NCI-H2107 (cell line): ENCODE measurements at places on chromosomes 5 and 9.
A peak's percentile ranks its signal among the peaks of the same experiment; 100 is the strongest.

DNA sequence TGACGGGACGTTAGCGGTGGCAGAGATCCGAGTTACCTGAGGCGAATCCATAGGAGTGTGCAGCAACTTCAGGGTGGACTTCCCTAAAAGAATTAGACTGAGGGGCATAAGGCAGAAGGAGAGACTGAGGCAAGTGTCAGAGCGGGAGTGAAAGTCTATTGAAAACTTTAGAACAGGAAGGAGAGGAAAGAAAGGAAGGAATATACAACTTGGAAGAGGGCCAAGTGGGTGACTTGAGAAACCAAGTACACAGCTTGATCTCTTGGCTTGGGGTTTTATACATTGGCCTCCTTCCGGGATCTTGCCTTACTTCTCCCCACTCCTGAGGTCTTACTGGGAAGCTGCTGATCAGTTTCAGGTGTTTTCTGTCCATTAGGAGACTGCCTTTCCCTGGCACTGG, 84.9 kb downstream of the SNX18 start:
- no peak for DNase-seq

- DNase-seq, result no peak
Measured at GRCh38 chr9:84919440-84919839, 249.9 kb downstream of the NTRK2 start.

GRCh38 chr5:171845857-171846256, 60.2 kb downstream of the SMIM23 start:
- DNase-seq, result no peak

- DNase-seq, result peak; percentile 8
Measured at GRCh38 chr9:8895861-8896224, 1096.3 kb upstream of the DMAC1 start.

- DNase-seq, result no peak
Measured at GRCh38 chr5:155616779-155617392, 603.3 kb downstream of the KIF4B start.

GRCh38 chr9:98101868-98102273, 17.2 kb downstream of the TRIM14 start:
- DNase-seq, result peak; percentile 68

GRCh38 chr5:163453705-163454104, 6.2 kb downstream of the NUDCD2 start:
- DNase-seq, result no peak

DNA sequence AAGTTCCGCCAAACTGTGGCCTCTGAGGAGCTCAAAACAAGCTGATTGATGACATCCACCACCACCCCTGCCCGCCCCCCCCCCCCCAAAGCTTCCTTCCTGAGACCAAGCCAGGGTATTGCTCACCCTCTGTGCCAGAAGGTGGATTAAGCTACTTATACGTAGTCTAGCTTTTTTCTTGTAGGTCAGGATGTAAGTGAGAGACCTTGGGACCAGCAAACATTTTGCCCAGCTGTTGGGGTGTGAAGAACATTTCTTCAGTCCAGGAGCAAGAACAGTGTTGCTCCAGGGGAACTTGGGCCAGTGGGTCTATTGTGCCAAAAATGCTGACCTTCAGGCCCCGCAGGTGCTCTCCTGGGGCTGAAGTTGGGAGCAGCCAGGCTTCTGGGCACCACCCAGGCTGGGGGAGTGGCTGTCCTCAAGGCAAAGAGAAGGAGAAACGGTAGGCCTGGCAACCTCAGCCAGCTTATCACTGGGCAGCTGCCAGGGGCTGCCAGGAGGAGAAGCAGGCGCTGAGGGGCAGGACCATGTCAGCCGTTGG, 18.0 kb downstream of the NEURL1B start:
- no peak for DNase-seq

GRCh38 chr5:126004636-126005035, 418.6 kb upstream of the GRAMD2B start:
- no peak for DNase-seq

GRCh38 chr9:104429031-104429546, 75.0 kb upstream of the OR13F1 start:
- no peak for DNase-seq

GRCh38 chr5:181071257-181071656, 31.2 kb downstream of the BTNL9 start:
- DNase-seq, result no peak

GRCh38 chr9:108780942-108781734, 74.6 kb downstream of the ACTL7B start:
- no peak for DNase-seq

- no peak for DNase-seq
Measured at GRCh38 chr5:177185993-177186392, 52.4 kb downstream of the NSD1 start.

DNA sequence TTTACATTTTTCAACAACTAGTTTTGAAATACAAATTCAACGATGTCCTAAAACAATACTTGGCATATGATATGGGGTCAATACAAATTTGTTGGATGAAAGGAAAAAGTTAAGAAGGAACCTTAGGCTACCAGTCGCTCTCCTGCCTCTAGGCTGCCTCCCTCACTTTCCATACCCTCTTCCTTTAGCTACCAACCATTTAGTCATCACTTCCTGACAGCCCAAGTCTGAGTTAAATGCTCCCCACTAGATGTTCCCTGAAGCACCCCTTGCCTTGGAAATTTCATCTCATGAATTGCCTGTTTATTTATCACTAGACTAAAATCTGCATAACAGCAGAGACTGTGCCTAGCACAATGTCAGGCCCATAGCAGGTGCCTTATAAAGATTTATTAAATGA, 2.7 kb upstream of the LARS1 start:
- DNase-seq, result no peak

- no peak for DNase-seq
Measured at GRCh38 chr5:96157077-96157780, 195.6 kb upstream of the ELL2 start.

DNA sequence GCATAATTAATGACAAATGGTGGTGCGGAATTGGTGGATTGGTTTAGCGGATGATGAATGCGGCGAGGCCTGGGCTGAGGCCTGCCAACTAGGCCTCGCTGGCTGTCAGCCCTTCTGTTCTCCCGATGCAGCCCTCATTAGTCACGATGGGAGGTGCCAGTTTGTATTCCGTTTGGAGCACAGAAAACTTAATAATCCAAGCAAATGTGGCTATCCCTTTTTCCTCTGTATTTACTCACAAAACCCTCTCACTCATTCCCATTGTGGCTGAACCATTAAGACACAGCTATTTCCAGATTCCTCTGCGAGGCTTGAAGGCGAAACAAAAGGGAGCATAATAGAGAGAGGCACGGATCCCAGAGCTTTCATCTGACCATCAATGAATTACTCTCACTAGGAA, 114.3 kb downstream of the MVB12B start:
- no peak for DNase-seq

- DNase-seq, result no peak
Measured at GRCh38 chr5:167217097-167217743, 1074.2 kb upstream of the WWC1 start.

DNA sequence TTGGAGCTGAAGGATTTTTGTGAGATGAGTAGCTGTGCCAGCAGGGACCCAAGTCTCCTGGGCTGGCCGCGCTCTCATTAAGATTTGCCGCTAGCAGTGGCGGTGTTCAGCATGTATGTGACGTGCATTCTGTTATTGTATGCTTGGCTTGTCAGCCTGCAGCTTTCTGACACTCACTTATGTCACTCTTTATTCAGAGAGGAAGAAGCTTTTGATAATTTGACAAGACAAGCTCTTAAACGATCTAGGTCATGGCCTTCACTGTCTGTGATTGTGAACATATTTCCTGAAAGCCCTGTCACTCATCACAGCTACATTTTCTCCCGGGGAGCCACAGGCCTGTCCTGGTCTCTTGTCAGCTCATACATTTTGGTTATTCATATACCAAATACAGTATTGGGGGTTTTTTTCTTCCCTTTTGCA, 98.2 kb upstream of the GRHPR start:
- peak; percentile 37 for DNase-seq

DNA sequence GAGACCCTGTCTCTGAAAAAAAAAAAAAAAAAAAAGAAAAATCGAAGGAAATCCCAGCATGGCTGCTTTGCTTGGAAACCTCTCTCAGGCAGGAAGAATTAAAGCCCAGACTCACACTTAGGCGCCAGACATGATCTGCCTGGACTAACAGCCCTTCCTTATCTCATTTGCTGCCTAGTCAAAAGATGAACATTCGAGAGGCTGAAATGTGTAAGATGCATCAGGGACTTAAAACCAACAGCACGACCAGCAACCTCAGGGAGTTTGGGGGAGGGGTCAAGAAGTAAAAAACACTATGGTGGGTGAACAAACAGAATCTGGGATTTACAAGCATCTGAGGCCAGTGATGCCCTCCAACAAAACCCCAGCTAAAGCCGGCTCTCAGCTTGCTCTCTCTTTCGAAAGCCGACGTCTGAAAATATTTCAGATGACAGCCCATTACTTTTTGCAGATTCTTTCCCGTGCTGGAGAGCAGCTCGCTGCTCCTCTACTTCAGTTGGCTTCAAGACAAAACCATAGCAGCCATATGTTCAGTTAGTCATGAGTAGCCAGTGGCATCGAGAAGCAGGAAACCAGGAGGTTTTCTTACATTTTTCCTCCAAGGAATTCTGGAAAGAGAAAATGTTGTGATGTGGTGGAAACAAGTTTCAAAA, 249.9 kb downstream of the MARCHF11 start:
- no peak for DNase-seq

DNA sequence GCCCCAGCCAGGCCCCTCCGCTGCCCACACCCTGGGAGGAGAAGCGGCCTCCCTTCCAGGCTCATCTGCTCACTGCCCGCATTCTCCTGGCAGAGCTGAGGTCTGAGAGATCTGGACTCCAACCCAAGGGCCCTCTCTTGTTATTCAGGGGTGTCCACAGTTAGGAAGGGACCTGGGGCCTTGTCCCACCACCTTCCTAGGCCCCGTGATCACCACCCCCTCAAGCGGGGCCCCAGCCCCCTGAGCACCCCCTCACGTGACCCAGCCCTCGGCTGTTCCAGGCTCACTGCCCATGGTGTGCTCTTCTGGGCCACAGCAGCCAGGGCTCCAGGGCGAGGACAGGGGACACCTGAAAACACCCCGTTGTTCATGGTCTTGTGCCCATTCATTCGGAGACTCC, 48.7 kb downstream of the NEURL1B start:
- DNase-seq, result no peak

GRCh38 chr5:66779528-66779927, 183.3 kb downstream of the MAST4 start:
- DNase-seq, result no peak

DNA sequence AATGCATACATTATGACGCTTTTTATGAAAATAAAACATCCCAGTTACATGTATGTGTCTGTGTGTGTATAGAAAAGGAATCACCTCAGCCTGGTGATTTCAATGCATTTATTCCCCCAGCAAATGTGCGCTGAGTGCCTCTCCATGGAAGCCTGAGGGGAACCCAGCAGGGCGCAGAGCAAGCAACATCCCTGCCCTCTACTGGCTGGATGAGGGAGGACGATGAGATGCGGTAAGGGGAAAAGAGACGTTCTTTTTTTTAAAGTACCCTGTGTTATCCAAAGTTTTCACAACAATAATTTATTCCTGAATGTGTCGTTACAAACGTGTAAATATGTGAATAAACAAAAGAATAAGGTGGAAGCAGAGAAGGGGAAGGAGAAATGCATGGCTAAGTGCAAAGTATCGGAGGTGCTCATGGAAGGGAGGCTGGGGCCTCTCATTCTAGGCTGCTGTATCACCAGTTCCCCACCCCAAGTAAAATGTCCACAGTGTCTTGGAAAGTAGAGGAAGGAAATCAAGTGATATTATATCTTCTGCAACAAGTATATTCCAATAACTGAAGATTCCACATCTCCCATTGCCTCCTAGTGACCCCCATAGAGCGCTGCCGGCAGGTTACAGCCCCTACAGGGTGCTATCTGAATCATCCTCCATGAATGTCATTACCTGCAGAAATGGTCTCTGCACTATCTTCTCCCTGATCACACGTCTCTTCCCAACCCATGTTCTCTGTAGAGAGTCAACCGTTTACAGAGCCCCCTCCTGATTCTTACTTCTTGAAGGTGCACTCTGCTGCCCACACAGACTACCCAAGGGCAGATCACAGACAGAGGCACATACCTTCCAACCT, 13.0 kb upstream of the ABLIM3 start:
- DNase-seq, result no peak

DNA sequence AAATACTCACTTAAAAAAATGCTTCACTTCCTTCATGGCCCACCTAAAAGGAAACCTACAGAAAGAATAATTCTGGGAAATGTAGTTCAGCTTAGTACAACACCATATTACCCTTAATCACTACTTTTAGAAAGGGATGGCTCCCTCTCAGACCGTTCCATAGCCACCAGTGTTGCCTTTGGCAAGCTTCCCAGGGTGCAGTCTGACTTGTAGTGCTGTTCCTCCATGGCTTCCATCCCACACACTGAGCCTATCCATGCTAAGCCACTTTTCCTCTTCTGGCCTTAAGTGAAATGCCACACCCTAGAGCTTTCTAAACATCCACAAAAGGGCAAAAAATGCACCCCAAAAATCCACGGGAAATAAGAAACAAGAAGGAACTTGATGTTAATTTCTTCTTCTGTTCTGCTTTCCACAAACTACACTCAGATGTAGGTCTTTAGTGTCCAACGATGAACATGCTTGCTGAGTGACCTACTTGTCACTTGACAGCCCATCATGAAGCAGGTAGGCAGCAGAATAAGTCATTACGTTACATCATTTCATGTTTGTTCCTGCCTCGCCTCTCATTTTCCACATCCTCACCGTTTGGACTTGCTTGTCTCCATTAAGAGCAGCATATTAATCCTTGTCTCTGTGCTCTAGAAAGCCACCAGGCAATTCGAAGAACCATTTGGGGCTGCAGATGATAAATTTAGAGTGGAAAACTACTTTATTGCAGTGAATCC, 391.1 kb upstream of the GRAMD2B start:
- DNase-seq, result no peak

DNA sequence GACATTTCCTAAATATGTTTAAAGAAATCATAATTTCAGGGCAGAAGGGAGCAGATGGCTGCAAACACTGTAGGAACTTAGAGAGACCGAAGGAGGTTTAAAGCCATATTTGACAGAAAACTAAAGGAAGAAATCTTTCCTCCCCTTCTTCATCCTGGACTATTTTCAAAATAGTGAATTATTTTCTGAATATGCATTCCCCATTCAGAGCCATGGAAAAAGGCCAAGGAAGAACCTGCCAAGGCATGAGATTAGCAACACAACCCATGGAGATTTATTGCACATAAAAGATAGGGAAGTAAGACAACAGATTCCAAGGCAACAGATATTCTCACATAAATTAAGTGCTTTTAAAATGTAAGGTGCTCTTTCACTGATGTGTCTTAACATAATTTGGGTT, 233.3 kb upstream of the ADAMTS16 start:
- no peak for DNase-seq

DNA sequence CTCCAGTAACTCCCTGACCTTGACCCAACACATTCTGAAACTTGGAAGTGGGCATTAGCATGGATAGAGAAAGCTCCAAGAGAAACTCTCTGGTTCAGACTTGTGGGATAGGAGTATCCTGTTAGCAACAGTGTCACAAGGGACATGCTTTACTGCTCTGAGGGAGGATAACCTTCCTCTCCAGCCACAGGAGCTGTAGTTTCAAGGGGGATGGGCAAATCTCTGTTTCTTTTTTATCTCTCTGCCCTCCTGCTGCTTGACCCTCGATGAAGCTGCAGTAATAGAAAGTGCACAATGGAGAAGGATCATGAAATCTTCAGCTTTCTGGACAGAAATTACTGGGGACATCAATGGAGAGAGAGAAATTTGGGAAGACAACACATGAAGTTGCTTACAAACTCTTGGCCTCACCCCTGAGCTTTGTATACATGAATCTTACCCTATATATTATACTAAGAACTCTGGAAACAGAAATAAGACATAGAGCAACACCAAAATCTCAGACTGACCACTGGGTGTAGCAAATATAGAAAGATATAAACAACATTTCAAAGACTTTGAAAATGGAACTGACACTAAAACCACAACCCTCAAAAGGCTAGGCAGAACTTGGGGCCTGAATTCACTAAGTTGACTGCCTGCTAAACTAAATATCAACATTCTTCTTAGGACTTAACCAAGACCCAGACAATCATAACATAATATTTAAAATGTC, 471.0 kb upstream of the MEF2C start:
- DNase-seq, result no peak
